Activated naive CD8-positive, alpha-beta T cell treated with anti-CD3 and anti-CD28 coated beads, Interleukin-2, amount 50 U/mL, for 24 hours (primary cell): ENCODE measurements at places on chromosomes 5 and 9.

- no peak for DNase-seq
These were observed 131.9 kb upstream of the LPCAT1 start for GRCh38 chr5:1655496-1656270.

- no peak for DNase-seq
These were observed 29.9 kb downstream of the SEMA6A start for GRCh38 chr5:116544531-116545241.

DNA sequence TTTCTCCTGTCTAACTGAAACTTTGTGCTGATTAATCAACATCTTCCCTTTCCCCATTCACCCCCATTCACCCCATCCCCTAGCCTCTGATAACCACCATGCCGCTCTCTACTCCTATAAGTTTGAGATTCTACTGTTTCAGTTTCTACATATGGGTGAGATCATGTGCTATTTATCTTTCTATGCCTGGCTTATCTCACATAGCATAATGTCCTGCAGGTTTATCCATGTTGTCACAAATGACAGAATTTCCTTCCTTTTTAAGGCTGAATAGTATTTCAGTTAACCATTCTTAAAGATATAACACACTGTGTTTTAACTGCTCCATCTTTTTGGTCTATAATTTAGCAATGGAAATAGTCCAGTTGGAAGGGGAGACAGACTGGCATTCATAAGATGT lies 205.1 kb downstream of the SNCAIP start:
- no peak for DNase-seq

DNA sequence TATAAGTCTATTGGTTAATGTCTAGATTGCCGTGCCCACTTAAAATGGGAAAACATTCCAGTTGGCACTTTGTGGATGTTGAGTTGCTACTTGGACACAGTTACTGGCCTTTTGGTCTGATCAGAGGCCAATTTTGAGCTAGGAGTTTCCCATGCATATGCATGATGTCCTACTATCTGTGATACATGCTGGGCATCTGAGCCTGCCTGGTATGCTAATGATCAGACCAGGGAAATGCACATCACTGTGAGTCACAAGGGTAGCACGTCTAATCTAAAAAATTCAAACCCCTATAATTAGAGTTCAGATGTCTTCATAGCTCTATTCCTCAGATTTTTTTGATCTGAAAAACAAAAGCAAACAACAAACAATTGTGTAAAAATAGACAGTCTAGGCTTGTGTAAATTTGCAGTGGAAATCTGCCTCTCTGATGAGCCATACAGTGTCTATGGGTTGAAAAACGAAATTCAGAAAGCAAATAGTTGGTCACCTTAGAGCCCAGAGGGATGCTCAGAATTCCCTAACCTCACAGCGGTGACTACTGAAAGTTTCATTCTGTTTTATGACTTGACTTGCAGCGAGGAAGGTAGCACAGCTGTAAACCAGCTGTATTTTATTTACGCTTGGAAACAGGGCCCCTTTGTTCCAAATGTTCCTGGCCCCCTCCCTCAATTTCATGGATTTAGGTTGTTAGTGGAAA lies 37.3 kb downstream of the PALM2AKAP2 start:
- no peak for DNase-seq

DNA sequence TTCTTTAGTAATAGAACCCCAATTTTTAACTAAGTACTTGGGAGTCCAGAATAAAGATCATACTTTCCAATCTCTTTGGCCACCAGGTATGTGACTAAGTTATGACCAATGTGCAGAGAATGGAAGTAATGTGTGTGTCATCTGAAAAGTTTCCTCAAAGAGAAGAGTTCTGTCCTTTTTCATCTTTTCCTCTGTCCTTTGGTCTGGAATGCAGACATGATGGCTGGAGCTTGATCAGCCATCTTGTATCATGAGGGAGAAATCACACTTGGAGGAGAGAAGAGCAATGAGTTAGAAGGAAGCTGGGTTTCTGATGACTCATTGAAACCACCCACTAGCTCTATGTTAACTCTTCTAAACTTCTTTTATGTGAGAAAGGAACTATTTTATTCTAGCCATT lies 5.5 kb upstream of the CPEB4 start:
- no peak for DNase-seq

DNA sequence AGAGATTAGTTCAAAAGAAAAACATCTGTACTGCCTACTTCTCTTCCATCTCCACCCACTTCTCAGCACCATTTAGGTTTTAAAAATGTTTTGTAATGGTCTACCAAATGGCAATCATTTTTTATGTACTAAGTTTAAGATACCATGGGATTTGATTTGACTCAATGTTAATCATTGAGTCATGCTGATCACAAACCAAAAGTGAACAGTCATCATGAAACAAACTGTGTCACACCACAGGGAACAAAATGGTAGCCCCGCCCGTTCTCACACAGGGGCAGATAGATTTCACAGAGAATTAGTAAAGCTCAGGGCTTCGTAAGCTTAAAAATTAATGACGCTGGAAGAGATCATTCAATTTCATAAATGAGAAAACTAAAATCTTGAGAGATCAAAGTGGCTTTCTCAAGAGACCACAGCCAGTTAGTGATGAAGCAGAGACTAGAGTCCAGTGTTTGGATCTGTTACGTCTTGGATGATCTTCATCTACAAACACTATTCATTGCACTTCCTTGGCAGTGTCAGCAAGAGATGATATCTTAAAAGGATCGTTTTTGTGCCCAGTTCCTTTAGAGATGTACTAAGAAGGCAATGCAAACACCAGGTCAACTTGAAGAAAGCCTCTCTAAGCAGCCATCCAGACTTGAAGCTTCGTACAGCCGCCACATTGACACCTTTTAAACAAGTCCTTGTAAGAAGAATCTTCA lies 33.9 kb upstream of the TRIO start:
- DNase-seq: peak; percentile 8

DNA sequence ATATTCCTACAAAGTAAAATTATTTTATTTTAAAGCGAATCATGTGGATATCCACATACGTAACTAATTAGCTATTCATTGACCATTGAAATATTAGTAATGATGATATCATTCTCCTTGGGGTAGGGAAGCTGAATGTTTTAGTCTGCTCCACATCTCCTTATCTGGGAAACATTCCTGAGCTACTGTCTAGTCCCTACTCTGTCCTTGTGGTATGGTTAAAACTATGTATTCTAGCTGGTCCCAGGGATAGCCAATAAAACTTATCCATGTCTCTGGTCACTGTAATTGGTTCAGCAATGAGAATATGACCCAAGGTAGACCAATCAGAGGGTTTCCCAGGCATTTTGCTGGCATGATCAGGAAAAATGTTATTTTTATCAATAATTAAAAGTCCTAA lies 76.0 kb upstream of the DAP start:
- no peak for DNase-seq

DNA sequence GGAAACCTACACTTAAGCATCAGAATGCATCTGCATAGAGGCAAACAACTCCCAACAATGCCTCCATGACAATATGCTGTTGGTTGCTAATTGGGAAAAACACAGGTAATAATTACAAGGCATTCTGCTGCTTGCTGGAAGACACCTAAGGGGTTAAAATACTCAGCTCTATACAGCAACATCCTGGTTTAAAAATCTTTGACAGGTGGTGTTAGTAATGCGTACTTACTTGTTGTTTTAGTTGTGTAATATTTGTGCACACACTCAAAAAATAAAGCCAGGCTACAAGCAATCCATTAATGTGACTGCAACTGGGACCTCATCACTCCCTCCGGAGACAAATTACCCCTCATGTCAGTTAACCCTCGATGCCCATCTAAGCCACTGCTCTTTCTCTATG lies 126.3 kb upstream of the ELL2 start:
- no peak for DNase-seq

- DNase-seq: no peak
These were observed at the start of gene FABP6 for GRCh38 chr5:160229190-160229742. FABP6 (plus strand) TSS chr5:160229506; CDS start chr5:160229558, 52 bp downstream.

- DNase-seq: no peak
These were observed 29.9 kb downstream of the MAT2B start for GRCh38 chr5:163535290-163535689.

- DNase-seq: no peak
These were observed 41.7 kb downstream of the ACTL7B start for GRCh38 chr9:108813951-108814601.

GRCh38 chr5:150117945-150118560 lies 31.7 kb upstream of the CSF1R start:
- no peak for DNase-seq

GRCh38 chr5:105940181-105940580 lies 1730.6 kb downstream of the EFNA5 start:
- no peak for DNase-seq

- DNase-seq: no peak
These were observed 25.6 kb downstream of the ETF1 start for GRCh38 chr5:138517437-138517836.

- no peak for DNase-seq
These were observed 18.6 kb upstream of the TARS1 start for GRCh38 chr5:33422191-33422590.

DNA sequence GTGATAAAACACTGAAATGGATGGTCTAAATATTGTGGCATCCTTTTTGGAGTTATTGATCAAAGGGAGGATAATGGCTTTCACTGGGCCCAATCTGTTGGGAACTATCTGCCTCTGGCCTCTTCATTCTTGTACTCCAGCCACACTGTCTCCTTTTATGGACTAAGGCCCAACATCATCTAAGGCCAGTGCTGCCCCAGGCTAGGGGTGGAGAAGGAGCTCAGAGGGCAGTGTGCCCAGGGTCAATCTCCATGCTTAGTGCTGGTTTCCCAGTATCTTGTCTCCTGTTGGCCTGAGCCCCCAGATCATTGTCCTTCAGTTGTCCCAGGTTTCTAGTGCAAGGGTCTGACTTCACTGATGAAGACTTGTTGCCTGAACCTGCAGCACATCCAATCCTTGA lies 26.4 kb upstream of the JMY start:
- no peak for DNase-seq

DNA sequence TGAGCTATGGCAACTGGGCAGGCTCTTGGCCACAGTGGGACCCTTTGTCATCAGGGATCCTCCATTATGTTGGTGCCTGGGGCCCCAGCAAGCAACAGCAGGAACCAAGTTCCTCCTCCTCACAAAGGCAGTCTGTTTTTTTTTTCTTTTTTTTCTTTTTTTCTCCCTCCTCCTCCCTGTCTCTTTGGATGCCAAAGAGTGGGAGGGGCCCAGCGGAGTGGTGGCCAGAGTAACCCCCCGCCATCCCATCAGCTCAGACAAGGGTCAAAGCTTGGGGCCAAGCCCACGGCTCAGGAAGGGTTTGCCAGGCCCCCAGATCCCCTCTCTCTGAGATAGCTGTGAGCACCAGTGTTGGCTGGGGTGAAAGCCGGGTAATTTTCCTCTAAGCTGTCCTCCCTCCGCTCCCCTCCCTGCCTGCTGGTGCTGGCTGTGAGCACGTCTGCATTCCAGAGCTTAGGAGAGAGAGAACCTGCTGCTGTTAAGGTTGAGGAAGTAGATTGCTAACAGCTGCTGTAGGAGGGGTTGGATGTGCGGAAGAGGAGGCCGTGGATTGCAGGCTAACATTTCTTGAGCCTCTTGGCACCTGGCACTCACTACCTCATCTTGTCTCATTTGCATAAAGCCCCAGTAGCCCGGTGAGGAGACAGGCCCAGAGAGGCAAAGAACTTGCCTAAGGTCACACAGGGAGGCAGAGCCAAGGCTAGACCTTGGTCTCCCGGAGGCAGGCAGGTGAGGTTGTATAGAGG lies 21.2 kb downstream of the GSN start:
- no peak for DNase-seq

GRCh38 chr5:15827741-15828140 lies 327.8 kb downstream of the FBXL7 start:
- no peak for DNase-seq

GRCh38 chr9:117622347-117622746 lies 81.9 kb upstream of the TLR4 start:
- DNase-seq: no peak

- peak; percentile 16 for DNase-seq
These were observed 3.6 kb downstream of the ITK start for GRCh38 chr5:157184117-157184670.

DNA sequence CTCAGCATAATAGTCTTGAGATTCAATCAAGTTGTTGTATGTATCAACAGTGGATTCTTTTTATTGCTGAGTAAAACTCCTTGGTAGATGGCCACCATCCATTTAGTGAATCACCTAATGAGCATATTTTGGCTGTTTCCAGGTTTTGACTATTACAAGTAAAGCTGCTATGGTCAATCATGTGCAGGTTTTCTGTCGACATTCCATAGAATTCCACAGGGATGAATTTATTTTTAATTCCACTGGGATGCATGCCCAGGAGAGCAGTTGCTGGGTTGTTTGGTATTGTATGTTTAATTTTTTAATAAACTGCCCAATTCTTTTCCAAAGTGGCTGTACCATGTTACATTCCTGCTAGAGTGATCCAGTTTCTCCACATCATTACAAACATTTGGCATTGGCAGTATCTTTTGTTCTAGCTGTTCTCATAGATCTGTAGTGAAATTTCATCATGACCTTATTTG lies 10.5 kb upstream of the S1PR3 start:
- DNase-seq: no peak

DNA sequence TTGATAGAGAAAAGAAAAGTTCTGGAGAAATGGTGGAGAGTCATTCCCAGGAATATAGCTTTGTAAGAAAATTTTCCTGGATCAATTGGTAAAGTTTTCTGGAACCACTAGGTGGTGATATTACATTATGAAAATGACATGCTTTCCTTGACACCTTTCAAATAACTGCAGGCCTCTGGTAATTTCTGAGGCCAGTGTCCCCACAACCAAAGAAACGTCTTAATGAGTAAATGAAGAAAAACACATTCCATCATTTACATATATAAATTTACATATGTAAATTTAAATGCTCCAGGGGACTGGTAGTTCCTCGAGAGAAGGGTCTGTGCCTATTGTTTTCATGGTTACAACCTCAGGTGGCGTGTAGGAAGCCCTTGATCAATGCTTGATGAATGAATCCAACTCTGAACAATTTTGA lies 17.2 kb upstream of the RGS3 start:
- no peak for DNase-seq

DNA sequence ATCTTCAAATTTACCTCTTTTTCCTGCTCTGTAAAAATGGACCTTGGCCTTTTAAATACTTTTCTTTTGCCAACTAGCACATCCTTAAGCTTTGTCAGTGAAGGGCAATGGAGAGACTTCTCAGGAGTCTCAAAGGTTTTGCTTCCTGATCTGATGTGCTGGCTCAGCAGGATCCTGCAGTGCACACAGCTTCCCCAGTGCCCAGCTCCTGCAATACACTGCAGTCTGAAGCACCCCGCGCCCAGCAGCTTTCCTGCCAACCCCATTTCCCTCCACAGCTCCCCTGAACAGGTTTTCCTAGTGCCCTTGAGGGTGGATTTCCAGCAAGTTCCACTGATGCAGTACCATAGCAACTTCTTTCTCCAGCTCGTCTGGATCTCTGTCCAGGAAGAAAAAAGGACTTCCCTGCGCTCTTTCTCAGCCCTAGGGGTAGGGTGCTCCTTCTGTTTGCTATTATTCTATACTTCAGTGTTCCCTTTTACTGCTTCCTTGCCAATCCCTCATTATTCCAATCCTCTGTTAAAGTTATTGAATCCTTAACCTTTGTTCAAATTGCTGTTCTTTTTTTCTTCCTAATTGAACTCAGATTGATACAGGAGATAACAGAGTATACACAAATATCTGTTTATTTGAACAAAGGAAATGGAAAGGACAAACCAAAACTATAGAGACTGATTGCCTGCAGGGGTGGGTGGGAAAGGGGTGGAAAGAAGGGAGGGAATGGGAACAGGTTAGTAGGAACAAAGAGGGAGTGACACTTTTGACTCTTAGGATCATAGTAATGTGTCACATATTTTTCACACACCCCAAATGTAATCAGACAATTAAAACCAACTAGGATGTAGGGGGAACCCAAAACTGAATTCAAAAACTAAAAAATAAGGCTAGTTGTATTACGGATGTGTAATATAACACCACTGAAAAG lies 8.5 kb downstream of the SNAPC3 start:
- no peak for DNase-seq

GRCh38 chr9:134775081-134775951 lies 105.3 kb upstream of the FCN2 start:
- no peak for DNase-seq
